ENCODE measurements at places on chromosomes 3 and 15.

DNA sequence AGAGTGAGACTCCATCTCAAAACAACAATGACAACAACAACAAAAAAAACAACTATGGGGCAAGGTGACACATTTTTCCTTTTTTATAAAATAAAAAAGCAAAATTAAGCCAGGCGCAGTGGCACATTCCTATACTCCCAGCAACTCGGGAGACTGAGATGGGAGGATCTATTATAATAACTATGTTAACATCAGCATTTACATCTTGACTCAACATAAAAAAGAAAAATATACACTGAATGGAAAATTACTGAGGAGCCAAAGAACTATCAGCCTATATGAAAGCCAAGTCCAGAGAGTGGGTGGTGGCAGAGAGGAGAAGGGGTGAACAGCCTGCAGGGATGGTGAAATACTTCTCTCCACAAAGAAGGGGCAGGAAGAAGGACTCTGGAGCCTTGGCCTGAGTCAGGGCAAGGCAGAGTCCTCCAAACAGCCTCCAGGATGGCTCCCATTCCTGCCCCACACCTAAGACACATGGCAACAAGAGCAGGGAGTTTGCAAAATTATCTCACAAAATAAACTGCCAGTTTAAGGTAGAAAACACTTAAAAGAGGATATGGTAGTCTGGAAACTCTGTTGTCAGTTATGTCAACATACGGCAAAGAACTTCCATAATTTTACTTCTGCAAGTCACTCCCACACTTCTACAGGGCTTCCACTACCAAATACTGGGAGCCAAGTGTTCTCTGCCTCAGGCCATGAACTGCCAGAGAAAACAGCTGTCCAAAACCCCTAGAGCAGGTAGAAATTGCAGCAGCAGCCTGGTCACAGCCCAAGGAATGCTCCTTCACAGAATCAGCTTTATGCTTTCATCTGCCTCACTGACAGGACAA is 25.9 kb downstream of the HSPBAP1 start:
- DNase-seq, result no peak

- DNase-seq, result no peak
These were observed 634.1 kb downstream of the RBMS3 start for GRCh38 chr3:29914861-29915524.

- no peak for DNase-seq
These were observed 3.4 kb downstream of the ANKRD28 start for GRCh38 chr3:15794303-15794771.

GRCh38 chr15:54298396-54298795 is 320.2 kb downstream of the UNC13C start:
- DNase-seq, result no peak

GRCh38 chr3:170594528-170594927 is 8.7 kb upstream of the SLC7A14 start:
- DNase-seq, result no peak

GRCh38 chr3:53729159-53729558 is 117.1 kb downstream of the CHDH start:
- no peak for DNase-seq

- no peak for DNase-seq
These were observed 102.6 kb downstream of the GMPS start for GRCh38 chr3:155972885-155973584.

- DNase-seq, result no peak
These were observed 493.1 kb downstream of the FHIT start for GRCh38 chr3:60758171-60758570.

DNA sequence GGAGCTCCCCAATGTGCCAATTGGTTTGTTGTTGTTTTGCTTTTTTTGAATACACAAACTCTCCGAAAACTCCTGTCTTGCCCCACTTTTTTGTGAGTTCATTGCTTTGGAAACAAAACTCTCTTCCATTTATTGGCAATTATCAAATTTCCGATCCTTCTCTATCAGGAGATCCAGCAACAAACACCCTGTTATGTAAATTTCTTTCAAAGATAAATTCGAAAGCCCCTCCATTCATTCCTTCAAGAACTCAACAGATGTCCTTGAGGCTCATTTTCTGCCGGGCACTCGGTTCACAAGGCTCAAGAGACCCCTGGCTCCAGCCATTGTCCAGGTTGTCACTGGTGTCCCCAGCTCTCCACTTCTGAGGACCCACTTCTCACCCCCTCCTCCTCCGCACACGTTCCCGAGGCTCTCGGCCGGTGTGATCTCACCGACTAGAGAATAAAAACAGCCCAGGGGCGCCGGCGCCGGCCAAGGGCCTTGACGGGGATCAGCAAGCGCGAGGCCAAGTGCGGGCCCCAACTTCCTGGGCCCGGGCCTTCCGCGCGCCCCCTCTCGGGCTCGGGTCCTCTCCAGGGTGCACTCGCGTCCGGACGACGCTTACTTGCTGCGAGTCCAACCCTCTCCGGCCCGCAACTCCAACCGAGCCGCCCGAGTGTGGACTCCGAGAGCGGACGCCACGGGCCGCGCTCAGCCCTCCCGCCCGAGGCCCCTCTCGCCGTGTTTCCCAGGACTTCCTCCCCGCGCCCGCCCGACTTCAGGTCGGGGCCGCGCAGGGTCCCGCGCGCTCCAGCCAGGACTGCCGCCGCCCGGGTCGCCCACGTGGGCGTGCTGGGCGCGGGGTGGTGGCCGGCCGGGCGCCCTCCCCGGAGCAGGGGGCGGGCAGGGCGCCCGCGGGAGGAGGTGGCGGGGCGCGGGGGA is 533 bp upstream of the SMAD3 start:
- DNase-seq, result no peak

DNA sequence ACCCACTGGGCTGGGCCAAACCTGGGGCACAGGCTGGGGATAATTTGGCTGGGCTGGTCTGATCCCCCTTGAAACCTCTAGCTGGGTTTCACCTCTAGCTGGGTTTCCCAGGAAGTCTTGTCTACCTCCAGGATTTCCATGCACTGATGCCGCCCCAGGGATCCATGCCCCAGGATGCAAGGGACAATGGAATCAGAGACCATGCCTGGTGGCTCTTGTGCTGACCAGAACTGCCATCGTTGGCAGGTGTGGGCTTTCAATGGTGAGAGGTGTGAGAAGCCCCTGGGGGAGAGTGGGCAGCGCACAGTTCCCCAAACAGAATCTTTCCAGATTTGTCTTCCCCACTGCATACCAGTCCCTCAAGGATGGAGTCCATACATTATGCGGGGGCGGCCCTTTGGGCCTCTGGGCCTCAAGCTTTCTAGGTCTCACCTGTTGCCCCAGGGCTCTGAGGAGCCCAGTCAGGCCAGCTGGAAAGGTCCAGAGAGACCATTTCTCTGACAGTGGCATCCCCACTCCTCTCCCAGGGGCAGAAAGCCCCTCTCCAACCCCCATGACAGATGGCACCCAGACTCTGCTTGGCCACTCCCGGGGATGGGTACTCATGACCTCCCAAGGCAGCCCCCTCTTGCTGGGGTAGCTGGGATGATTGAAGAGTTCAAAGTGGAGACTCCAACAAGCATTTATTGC is 35.4 kb downstream of the EPHB3 start:
- no peak for DNase-seq

GRCh38 chr15:39406485-39406884 is 174.4 kb upstream of the THBS1 start:
- DNase-seq, result no peak

DNA sequence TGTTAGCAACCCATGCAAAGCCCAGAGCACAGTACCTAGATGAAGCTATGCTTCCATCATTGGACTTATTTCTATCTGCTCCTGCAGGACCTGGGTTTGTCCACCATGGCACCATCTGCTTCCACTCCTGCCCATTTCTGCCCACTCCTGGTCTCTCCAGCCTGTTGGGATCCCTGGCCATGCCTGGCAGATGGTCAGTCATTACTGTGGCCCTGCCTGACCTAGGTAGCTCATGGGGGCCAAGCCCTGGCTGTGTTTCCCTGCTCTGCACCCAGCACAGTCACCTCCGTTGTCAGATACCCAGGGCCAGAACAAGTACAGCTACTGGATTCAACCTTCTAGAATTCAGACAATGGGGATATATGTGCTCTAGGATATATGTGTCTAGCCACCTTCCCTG is 185.8 kb upstream of the TLE3 start:
- DNase-seq, result no peak

DNA sequence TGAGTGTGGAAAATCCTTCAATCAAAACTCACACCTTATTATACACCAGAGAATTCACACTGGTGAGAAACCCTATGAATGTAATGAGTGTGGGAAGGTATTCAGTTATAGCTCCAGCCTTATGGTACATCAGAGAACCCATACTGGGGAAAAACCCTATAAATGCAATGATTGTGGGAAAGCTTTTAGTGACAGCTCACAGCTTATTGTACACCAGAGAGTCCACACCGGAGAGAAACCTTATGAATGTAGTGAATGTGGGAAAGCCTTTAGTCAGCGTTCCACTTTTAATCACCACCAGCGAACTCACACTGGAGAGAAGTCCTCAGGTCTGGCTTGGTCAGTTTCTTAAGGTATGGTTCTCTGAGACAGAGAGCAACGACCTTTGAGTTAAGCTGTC is 13.7 kb upstream of the ZNF660 start:
- DNase-seq, result no peak

DNA sequence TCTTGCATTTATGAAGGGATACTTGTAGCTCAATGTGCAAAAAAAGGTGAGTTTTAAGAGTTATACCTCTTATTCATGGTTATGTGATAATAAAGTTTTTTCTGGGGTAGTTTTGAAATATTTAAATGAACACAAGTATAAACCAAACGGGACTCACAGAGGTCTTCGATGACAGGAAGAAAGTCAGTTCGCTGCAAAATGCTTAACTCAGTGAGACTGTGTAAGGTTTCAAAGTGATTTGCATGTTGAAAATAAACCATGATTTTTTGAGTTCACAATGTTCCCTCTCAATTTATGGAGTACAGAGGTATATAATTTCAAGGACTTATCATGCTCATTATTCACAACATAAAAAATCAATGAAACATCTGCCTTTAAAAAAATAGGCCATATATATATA is 36.3 kb upstream of the MYH15 start:
- no peak for DNase-seq

- no peak for DNase-seq
These were observed 332.5 kb upstream of the TPRG1 start for GRCh38 chr3:188839187-188839695.

- no peak for DNase-seq
These were observed 332.2 kb upstream of the GBE1 start for GRCh38 chr3:82093641-82094040.

DNA sequence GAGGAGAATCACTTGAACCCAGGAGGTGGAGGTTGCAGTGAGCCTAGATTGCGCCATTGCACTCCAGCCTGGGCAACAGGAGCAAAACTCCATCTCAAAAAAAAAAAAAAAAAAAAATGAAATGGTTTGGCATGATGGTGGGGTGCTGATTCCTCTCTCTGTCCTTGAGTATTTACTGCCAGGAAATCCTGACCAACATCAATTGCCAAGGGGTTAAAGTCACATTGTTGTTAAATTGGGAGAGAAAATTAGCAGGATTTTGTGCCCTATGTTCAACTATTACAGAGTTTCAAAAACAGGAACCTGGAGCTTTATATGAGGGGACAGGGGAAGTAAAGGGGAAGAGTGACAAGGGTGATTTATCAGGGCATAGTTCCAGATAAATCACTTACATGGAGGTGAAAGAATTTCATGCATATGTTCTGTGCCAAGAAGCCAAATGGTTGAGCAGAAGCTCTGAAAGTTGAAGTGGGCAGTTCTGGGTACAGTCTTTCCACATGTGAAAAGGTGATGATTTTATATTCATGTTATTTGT is 70.5 kb upstream of the TSEN2 start:
- no peak for DNase-seq

DNA sequence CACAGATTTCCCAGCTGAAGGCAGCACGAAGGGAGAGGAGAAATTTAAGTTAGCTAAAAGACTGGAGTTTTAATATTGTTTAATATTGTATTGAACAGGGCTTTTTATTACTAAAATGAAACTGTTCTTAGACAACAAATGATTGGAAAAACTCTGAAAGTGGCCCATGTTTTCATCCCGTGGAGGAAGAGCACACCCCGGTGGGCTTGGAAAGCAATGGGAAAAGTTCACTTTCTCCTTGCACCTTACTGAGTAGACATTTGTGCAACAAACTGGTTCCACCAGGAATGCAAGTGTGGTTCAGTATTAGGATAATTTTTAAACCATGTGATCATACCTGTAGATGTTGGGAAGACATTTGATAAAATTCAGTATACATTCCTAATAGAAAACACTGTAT is 8.2 kb upstream of the ESYT3 start:
- DNase-seq, result no peak

DNA sequence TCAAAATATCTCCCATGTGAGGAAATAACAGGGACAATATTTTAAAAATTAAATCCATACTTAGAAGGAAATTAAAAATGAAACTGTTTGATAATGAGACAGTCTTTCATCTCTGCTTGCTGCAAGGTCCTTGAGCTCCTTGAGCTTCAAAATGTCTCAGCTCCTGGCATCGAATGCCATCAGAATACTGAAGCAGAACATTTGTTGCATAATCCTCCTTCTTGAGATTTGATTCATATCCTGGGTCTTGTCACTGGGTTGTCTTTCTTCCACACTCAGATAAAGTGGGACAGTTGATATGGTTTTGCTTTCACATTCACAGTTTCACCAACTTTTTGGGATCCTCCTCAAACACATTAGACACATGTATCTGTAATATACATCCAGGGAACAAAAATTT is 27.8 kb downstream of the COL8A1 start:
- no peak for DNase-seq

All from NCI-H2029 (cell line).